Right renal cortex interstitium (tissue), 3 donors: ENCODE measurements at places on chromosomes 1 and 21.

GRCh38 chr1:160399544-160400222, 681 bp upstream of the VANGL2 start:
- DNase-seq: no peak

GRCh38 chr1:70017770-70018169, 187.6 kb downstream of the LRRC40 start:
- DNase-seq: no peak

GRCh38 chr1:79090985-79091384, 84.5 kb upstream of the ADGRL4 start:
- no peak for DNase-seq

DNA sequence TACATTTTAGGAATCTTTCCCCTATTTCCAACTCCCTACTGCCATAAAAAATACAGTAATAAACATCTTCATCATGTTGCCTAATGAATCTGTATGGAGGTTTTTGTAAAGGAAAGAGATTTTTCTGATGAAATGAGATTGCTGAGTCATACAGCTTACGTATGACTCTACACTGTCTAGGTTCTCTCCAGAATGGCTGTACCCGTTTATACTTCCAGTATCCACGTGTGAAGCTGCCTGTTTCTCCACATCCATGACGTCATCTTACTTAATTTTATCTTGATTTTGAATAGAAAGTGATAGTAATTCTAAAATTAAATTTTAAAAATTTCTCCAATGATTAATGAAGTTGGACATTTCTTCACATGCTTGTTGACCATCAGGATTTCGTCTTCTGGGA, 103.7 kb downstream of the COQ8A start:
- DNase-seq: no peak

GRCh38 chr1:153532181-153532580, 3.6 kb downstream of the S100A6 start:
- DNase-seq: no peak

GRCh38 chr1:24415910-24416665, 486 bp downstream of the NIPAL3 start:
- no peak for DNase-seq

- DNase-seq: no peak
Observed at GRCh38 chr1:19825298-19825697, 10.2 kb upstream of the RNF186 start.

GRCh38 chr1:177200290-177200689, 29.5 kb downstream of the BRINP2 start:
- no peak for DNase-seq

- no peak for DNase-seq
Observed at GRCh38 chr1:28297826-28298225, 31.0 kb upstream of the MED18 start.
